T-cell (primary cell): ENCODE measurements at places on chromosomes 3 and 15. TPM values are rescaled to one million over a fixed set of nuclear protein-coding genes. Genes with fewer than 3 reads are reported as not detected.

- H3K4me1 ChIP-seq: no peaks in the 10 kb centered on the region
- H3K36me3 ChIP-seq: no peaks in the 10 kb centered on the region
- no peak overlapping the region for H3K4me3 ChIP-seq
- DNase-seq: no peak
These were observed 32.0 kb downstream of the ST8SIA2 start for GRCh38 chr15:92425578-92426225.

LDHAL6B gene
- total RNA-seq: not detected

DNA sequence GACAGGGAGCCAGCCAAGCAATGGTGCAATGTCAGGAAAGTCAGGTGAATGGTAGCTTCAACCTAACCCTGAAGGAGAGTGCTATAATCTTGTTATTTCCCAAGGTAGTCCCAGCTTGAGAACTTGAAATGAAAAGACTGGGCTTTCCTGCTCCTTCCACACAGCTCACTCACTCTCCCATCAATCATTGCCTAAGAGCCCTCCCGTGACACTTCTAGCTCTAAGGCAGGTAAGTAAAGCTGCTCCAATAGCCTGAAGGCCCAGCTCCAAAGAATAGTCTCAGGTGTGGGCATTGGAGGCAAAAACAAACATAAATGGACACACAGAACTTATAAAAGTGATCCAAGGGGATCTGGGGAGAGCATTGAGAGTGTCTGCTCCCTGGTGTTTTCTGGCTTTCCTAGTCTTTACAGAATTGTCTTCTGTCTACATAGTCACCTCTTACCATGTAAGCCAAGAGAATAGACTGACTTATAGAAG is 63.1 kb upstream of the TBC1D5 start:
- no peaks in the 10 kb centered on the region for H3K36me3 ChIP-seq
- H3K27ac ChIP-seq: no peak overlapping the region
- H3K4me1 ChIP-seq: no peaks in the 10 kb centered on the region
- H3K4me3 ChIP-seq: no peak overlapping the region

DNA sequence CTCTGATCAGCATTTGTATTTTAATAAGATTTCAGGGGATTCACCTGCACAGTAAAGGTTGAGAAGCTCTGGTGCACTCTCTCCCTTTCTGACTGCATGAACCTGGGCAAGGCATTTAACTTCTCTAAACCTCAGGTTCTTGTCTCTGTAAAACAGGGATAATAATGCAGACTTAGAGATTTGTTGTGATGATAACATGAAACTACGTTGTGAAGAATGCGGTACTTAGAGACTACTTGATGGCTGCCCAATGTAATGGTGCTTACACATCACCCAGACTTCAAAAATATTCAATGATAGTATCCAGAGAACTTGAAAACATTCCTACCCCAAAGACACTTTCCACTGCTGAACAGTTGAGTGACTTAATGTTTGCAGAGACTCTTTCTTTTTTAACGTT is 19.8 kb upstream of the TNFSF10 start:
- no peak overlapping the region for H3K27ac ChIP-seq
- DNase-seq: no peak
- H3K4me3 ChIP-seq: no peak overlapping the region
- H3K36me3 ChIP-seq: no peaks in the 10 kb centered on the region
- H3K4me1 ChIP-seq: peaks cover 13% of the 10 kb centered on the region
- H3K27me3 ChIP-seq: no peaks in the 10 kb centered on the region

DNA sequence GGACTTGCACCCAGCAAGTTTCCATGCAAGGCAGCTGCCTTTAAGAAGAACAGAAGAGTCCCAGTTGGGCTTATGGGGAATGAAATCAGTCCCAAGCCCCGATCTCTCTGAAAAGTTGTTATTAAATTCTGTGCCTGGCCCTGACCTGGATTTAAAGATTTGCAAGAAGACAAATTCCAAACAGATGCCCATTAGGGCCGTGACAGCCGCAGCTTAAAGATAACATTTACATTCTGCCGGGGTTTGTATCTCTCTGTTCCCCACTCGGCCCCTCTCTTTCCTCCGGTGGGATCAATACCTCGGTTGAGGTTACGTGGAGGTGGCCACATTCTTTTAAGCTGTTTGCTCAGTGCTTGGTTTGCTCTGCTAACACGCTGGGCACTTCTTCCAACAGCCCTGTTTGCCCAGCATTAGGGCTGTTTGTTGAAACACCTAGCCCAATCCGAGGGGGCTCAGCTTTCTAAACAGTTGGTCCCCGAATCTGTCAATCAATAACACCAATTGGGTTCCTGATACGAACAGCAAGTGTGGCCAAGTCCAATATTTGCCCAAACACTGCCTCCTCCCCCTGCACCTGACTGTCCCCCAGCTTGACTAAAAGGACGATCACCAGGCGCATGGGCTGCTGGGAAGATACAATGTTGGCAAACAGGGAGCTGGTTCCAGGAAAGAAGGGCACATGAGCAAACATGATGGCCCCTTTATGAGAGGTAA is 108.6 kb downstream of the RPLP1 start:
- H3K4me3 ChIP-seq: no peak overlapping the region
- H3K27ac ChIP-seq: no peak overlapping the region
- H3K27me3 ChIP-seq: no peaks in the 10 kb centered on the region
- DNase-seq: no peak
- no peaks in the 10 kb centered on the region for H3K4me1 ChIP-seq

DNA sequence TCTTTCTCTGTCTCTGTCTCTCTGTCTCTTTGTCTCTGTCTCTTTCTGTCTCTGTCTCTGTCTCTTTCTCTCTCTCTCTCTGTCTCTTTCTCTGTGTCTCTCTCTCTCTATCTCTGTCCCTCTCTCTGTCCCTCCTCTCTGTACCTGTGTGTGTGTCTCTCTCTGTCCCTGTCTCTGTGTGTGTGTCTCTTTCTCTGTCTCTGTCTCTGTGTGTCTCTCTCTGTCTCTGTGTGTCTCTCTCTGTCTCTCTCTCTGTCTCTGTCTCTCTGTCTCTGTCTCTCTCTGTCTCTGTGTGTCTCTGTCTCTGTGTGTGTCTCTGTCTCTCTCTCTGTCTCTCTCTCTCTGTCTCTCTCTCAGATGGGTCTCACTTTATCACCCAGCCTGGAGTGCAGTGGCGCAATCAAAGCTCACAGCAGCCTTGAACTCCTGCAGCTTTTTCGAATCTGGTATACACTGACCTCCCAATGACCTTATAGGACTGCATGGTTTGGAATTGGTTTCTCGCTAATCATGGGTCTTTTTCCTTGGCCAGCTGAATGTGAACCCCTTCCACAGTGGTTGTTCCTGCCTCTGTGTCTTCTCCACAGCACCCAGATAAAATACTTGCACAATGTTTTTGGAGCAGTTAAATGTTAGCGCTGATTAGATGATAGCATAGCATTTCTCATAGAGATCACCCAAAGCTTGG is 102.6 kb upstream of the KLHL25 start:
- no peak overlapping the region for H3K27ac ChIP-seq
- H3K4me1 ChIP-seq: no peaks in the 10 kb centered on the region
- H3K27me3 ChIP-seq: peaks cover 25% of the 10 kb centered on the region
- H3K4me3 ChIP-seq: no peak overlapping the region

DNA sequence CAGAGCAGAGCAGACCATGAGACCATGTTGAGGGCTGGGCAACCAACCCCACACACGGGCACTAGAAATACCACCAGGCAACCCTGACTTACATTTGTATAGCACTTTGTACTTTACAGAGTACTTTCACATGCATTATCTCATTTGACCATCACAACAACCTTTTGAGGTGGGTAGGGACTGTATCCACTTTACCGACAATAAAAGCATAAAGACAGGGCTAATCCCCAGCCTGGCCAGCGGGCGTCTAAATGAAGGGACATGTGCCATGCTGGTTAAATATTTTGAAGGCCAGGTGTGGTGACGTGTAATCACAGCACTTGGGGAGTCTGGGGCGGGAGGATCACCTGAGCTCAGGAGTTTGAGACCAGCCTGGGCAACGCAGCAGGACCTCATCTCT is 23.6 kb downstream of the RASGRP1 start:
- DNase-seq: no peak
- H3K36me3 ChIP-seq: no peaks in the 10 kb centered on the region
- peak overlapping the region; percentile 38 for H3K27ac ChIP-seq
- no peaks in the 10 kb centered on the region for H3K27me3 ChIP-seq
- H3K4me3 ChIP-seq: no peak overlapping the region
- peaks cover 65% of the 10 kb centered on the region for H3K4me1 ChIP-seq
